ENCODE measurements at places on chromosomes 2 and 18. TPM values are rescaled to one million over a fixed set of nuclear protein-coding genes. Genes with fewer than 3 reads are reported as not detected.

The CEP68 gene
- 10.4 TPM for total RNA-seq

The RNF125 gene
- total RNA-seq, result 40.5 TPM

DNA sequence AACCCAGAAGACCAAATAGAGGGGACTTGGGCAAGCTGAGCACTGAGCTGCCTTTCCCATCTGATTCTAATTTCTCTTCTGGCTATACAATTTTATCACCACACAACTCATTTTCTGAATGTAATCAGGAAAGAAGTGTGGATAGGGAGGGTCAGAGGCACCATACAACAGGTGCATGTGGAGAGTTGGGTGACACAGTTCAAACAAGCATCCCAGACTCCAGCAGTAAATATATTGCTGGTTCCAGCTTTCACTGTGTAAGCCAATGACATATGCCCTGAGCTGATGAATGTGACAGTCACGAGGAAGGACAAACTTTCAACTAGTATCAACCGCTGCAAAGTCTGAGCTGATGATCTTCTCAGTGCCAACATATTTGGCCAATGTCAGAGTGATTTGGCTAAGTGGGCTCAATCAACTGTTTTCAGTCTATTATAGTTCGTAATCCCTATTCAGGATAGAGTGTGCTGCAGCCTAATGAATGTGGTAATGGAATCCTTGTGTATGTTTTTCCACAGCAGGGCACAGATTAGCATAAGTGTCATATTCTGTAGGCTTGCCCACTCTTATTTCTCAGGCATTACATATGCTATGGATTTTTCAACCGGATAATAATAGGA, 109.9 kb upstream of the MEIS1 start:
- no peak for DNase-seq

DNA sequence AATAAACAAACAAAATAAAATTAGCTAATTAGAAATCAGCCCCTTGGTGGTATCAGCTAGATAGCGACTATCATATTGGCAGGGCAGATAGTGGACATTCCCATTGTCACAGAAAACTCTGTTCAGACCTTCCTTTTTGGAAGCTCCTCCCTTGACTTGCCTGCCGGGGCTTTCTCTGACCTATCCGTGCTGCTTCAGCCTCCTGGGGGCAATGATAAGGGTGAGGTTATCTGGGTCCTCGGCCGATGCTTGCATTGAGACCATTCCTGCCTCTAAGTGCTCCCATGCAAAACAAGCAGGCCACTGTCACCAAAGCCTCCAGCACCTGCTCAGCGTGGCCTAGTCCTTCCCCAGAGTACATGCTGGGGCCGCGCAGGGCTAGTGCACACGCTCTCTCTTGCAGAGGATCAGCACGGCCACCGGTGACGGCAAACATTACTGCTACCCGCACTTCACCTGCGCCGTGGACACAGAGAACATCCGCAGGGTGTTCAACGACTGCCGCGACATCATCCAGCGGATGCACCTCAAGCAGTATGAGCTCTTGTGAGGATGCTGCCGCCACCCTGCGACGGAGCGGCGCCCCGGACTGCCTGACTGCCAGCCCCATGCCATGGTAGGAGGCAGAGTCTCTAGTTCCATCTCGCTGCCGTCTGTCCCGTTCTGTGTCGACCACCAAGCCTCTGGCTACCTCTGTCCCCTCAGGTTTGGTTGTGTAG, 27.4 kb downstream of the MPPE1 start:
- no peak for DNase-seq

- DNase-seq, result no peak
Observed at GRCh38 chr2:148067801-148068200, 46.9 kb downstream of the MBD5 start.

- DNase-seq, result no peak
Observed at GRCh38 chr2:16487686-16488085, 177.9 kb downstream of the CYRIA start.

The MYL12A gene
- 425 TPM for total RNA-seq

The EPB41L3 gene
- 4.9 TPM for total RNA-seq

DNA sequence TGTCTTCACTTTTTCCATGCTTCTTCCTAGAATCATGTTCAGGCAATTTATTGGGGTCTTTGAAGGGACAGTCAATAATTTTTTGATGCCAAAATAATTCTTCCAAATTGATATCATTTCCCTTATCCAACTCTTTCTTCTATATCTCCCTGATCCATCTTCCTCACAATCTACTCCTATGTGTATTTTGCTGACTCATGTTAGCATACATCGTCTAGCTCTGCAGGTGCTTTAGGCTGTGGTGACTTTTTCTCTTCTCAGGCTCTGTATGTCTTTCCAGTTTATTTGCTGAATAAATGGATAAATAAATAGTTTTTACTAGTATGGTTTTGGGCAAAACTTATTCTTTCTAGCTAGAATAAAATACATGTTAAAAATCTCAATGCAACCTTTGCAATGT, 1650.9 kb upstream of the TMEFF2 start:
- no peak for DNase-seq

DNA sequence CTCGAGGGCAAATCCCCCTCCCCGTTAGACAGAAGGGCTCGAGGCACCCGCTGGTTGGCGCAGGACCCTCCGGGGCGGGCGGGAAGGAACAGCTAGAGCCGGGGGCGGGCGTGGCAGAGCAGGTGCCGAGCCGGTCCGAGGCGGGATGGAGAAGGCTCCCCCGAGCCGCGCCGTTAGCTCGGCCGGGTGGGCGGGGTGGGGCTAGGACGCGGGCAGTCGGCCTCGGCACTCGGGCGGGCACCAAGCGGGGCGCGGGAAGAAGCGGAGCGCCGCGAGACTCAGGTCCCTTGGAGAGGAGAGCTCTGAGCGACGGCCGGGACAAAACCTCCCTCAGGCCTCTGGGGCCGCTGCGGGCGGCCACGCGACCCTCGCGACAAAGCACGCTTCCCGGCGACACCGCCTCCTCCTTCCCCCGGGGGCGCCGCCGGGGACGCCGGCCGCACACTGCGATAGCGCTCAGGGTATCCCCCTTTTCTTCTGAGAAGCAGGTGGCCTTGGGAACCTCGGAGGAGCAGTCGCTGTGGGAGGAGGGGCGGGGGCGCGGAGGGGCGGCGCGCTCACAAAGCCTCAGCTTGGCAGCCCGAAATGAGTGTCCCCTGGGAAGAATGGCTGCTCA, 721 bp downstream of the FHOD3 start:
- no peak for DNase-seq

DNA sequence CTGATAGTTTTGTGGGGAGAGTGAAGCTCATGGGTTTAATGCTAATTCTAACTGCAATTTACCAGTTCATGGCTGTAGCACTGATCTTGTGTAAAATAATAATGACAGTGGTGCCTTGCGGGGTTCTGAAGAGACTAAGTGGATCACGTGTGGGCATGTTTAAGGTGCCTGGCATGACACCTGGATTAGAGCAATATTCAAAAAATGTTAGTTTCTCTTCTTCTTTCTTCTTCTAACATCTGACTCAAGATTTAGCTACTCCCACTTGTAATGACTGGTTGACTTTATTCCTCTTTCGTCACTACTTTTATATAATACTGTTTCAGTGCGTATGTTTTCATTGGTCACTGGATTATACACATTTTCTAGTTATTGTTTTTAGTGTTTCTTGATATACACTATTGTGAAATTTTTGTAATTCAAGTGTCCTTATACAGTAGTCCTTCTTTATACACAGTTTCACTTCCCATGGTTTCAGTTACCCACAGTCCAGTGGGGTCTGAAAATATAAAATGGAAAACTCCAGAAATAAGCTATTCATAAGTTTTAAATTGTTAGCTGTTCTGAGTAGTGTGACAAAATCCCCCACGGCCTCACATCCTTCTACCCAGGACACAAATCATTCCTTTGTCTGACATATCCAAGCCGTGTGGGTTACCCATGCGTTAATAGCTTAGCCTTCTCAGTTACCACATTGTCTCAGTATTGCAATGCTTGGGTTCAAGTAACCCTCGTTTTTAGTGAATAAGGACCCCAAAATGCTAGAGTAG, 662.2 kb upstream of the CNTNAP5 start:
- DNase-seq, result no peak
